GM23338 (cell line): ENCODE measurements at places on chromosomes 4 and X.

GRCh38 chrX:10166731-10167151 is 10.0 kb downstream of the CLCN4 start:
- DNase-seq: no peak

- no peak for DNase-seq
Measured at GRCh38 chrX:153179131-153179530, at the start of gene MAGEA1. Gene MAGEA1 (plus strand): TSS chrX:153179284. CDS start chrX:153182390, 3,106 bp downstream.

- no peak for DNase-seq
Measured at GRCh38 chr4:84878546-84878945, 87.9 kb downstream of the WDFY3 start.

DNA sequence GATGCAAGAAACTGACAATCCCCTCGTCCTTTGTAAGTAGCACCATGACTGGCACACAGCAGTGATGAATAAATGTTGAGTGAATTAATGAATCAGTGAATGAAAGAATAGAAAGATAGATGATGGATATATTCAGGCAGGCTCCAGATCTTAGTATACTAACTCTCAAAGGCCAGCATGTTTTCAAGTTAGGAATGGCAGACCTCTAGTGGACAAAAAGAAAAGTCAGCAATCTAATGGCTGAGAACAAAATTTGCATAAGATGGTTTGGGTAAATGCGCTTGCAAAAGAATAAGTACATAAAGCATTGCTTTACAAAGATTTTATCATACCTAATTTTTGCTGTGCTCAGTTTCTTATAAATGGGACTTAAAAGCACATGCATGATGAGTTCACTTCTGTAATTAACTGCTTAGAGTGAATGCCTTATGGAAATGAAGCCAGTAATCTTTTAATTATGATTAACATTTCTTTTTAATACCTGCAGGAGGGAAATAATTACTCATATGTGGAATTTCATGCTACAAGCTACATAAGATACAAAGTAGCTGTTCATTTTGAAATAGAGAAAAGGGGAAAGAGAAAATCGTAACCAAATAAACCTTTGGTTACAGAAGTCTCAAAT is 126.9 kb upstream of the GPRIN3 start:
- peak; percentile 64 for DNase-seq

DNA sequence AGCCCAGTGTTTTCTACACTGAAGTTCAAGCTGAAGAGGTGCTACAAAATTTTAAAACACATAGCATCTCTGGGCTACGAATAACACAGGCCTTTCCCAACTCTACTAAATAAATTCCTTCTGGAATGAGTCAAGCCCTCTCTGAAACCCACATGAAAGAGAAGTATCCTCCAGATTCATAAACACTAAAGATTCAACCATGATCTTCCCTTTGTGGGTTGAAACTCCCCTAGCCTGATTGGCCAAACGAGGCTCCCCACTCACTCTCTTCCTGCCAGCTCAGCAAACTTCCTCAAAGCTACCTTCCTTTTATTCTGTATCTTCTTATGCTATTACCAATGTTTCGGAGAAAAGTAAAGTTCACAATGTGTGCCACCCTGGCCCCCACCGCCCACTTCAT is 95.4 kb downstream of the NKX6-1 start:
- no peak for DNase-seq

- DNase-seq: peak; percentile 25
Measured at GRCh38 chr4:112214390-112215264, 17.0 kb upstream of the AP1AR start.

DNA sequence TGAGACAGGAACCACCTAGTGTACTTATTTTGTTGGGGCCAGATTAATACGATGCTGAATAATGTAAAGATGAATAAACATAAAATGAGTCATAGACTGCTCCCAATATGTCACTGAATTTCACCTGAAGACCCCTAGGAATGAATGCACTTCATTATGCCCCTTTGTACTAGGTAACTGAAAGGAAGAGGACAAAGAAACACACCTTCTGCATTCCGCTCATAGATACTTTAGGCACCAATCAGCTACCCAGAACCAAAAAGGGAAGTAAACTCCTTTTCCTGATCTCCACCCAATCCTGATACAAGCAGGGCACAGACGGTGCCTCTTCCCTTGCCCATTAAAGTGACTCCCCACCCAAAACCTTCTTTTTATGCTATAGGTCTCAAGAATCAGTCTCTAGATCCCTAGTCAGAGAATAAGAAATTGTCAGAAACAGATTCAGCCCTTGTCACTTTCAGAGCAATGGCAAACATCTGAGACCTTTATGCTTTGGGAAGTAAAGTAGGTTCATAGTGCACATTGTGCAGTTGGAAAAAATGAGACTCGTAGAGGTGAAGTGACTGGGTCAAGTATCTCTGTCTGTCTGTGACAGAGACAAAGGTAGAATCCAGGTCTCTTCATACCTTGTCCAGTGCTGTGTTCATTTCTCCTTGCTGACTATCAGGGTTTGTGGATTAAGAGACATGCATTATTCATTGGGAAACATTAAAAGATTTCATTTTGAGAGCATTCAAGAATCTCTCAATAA is 2.3 kb downstream of the GPR174 start:
- no peak for DNase-seq

DNA sequence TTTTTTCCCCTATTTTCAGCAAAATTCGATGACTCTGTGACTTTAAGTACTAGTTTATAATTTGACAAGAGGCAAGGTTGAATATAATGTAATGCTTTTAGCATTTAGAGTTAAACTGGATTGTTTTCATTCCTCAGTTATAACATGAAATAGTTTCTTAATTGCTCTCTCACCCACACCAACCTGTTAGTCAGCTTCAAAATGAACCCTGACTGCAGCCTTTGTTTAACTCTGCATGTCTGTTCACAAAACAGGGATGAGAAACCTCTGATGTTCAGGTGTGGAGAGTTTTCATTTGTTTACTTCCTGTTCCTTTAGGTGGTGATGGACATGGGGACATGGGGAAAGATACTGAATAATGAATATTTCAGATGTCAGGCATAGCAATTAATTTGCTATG is 49.9 kb upstream of the MND1 start:
- DNase-seq: no peak

- no peak for DNase-seq
Measured at GRCh38 chr4:83417566-83417965, 38.1 kb downstream of the HELQ start.

GRCh38 chr4:1404573-1405253 is 1.5 kb downstream of the NKX1-1 start:
- peak; percentile 58 for DNase-seq

DNA sequence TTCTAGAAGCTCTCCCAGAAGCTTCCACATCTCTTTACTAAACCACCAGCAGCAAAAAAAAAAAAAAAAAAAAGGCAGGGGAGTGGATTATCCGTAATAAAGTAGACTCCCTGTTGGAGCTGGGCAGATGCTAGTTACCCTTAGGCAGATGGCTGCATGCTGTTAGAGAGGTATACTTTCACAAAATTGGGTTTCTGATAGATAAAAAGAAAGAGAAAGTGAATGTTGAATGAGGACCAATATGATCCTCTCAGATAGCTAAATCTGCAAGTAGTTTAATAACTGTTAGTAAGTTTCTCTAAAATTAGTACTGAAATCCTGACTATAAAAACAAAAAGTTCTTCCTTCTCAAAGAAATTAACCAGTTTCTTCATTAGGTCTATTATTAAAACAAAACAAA is 195.4 kb downstream of the ANAPC10 start:
- no peak for DNase-seq

DNA sequence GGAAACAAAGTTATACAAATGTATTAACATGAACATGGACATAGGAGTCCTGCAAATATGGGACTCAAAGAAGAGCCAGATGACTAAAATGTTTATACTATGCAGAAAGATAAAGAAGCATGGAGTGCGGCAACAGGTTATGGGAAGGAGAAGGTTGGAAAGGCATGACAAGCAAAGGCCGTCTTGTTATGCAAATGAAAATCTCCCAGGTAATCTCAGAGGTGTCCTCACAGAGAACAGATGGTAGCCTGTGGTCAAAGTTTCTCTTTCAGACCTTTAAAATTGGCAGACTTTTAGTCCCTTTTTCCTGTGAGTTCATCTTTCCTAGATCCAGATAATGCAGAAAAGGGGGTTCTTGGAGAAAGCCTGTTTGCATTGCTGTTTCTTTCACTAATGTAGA is 116.4 kb upstream of the BEND4 start:
- DNase-seq: peak; percentile 54

DNA sequence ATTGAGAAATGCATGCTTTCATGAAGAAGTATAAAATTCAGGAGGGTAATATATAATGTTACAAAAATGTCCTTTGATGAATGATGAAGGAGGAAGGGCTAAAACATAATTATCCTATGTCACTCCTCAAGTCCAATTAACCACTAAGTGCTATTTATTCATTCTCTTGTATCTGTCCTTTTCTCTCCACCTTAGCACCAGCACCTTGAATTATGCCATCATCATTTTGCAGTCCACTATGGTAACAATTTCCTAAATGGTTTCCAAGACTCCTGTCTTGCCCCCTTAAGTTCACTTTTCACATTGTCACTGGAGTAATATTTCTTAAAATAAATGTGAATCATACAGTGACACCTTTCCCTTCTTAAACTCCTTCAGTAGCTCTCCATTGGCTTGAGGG is 756.3 kb downstream of the STPG2 start:
- no peak for DNase-seq

DNA sequence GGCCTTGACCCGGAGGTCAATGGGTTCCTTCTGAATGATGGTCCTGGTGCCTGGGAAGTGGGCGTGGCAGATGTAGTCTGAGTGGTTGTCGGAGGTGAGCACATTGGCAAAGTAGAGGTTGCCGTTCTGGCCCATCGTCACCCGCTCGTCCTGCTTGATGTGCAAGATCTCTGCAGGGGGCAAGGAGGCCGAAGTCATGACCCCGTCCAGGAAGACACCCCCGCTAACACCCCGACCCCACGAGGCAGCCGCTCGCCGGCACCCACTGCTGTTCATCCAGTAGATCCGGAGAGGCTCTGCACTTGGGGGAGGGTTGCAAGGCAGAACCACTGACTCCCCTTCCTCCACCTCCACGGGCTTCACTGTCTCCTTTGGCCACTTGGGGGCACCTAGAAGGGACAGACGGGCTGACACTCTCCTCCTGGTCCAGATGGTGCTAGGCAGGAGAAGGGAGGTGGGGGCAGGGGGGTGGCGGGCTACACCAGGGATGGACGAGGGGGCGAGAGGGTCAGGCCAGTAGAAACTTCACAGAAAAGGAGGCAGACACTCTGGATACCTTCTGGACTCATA is 15.1 kb downstream of the L1CAM start:
- DNase-seq: no peak
